ENCODE measurements at places on chromosomes 12 and 14.

DNA sequence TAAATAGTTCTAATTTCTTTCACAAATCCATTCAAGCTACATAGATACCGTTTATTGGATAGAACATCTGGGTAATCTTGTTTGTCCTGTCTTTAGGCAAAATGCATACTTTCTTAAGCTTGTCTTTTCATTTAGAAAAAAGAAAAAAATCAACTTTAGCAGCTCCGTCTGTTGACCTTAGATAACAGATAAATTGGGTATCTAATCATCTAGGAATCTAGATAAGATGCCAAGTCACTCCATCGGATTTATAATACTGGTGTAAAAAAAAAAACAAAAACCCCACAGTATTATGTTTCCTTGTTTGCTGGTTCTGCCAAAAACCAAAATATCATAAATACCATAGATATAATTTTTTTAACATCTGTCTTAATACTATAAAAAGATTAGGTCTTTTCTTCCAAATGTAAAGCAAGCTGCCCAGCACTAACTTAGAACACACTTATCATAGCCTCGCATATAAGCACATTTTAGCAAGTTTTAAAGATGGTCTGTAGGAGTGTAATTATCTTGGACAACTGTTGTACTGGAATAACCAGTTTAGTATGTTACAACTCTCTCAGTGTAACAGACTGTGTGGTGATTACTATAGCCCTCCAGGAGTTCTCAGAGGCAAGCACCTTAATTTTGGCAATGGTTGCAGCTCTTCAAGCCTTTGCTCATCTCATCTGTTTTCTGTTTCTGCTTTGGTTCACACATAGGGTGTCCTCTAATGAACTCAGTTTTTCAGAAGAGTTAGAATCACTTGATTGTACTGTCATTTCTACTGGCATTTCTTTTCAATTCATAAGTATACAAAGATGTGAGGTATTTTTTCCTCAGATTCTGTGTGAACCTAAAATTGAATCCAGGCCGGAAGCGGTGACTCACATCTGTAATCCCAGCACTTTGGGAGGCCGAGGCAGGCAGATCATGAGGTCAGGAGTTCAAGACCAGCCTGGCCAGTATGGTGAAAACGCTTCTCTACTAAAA, 83.1 kb downstream of the ANO6 start:
- DNase-seq = no peak

DNA sequence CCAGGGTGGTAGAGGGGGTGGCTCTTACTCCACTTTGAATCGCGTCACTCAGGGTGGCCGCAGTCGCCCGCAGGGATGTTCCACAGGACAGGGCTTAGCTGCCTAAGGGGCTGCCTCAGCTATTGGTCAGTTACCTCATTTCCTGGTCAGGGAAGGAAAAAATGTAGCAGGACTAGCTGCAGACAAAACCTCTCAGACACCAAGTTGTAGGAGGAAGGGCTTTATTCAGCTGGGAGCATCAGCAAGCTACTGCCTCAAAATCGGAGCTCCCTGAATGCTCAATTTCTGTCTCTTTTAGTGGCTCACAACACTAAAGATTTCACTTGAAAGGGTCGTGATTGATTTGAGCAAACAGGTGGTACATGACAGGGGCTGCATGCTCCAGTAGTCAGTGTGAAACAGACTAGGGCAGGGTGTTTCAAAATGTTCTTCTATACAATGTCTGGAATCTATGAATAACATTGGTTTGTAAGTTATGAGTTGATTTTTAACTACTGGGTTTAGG, 6.4 kb upstream of the CLEC6A start:
- no peak for DNase-seq

GRCh38 chr12:129886541-129886940, 17.3 kb downstream of the TMEM132D start:
- DNase-seq = no peak

DNA sequence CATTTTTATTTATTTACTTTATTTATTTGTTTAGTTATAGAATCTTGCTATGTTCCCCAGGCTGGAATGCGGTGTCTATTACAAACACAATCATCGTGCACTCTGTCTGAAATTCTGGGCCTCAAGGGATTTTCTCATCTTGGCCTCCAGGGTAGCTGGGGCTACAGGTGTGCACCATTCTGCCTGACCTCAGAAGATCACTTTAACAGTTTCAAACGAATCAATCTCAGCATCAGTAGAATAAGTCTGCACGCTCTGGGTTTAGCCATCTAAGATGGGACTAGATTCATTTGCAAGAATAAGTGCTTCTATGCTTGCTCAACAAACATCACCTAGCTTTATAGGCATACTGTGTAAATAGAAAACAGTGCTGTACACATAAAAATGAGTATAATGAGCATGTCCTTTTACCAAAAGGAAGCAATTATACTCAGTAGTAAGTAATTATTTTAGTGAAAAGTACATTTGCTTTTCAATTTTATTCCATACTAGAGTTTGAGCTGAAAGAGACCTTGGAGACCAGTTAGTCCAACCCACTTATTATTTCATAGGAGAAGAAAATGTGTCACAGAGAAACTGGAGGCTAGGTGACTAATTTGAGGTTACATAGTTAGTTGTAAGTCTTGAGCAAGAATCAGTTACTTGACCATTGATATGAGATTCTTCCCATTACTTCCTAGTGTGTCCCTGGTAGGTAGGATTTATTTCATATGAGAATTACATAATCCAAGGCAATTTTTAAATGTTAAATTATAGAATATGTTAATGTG, 456.5 kb upstream of the LMO3 start:
- DNase-seq = no peak

DNA sequence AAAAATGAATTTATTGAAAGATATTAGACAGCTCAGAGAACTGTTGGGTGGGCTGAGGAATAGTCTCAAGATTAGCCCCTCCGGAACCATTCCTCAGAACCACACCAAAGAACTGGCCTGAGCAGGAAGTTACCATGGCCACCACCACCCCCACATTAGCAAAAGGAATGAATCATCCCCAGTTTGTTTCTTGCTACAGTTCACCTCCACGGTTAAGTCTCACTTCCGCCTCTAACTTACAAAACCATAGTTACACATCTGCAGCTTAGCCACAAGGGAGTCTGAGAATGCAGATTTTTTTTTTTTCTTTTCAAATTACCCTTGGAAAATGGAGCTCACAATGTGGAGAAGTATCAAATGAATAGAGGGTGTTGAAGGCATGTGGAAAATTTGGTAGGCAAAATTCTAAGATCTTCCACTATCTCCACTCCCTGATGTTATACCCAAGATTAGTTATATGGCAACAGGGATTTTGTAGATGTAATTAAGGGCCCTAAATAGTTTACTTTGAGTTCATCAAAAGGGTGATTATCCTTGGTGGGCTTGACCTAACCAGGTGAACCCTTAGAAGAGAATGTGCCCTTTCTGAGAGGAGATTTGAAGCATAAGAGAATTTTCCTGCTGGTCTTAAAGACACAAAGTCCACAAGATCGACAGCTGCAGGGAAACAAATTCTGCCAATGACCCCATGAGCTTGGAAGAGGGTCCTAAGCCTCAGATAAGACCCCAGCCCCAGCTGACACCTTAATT, 129.8 kb upstream of the KRR1 start:
- peak; percentile 52 for DNase-seq

- DNase-seq = no peak
Measured at GRCh38 chr12:11673666-11674461, 24.4 kb downstream of the ETV6 start.

- no peak for DNase-seq
Measured at GRCh38 chr14:105851716-105852377, 325.5 kb downstream of the TMEM121 start.

DNA sequence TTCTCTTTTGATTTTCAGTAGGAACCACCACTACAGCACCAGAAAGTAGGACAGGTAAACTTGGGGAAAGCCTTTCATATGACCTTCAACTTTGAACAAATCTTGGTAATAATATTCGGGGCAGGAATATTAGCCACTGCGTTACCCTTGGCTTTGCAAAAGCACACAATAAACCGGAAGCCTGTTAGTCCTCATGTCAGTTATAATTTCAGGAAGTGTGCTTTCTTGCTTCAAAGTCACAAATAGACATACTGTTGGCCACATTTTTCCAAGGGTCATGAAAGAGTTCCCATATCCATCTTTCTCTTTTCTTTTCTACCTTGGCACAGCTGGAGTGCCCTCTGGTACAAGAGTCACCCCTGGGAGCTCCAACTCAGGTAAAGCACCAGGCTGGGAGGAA, 167.2 kb upstream of the CNTN1 start:
- DNase-seq = no peak

DNA sequence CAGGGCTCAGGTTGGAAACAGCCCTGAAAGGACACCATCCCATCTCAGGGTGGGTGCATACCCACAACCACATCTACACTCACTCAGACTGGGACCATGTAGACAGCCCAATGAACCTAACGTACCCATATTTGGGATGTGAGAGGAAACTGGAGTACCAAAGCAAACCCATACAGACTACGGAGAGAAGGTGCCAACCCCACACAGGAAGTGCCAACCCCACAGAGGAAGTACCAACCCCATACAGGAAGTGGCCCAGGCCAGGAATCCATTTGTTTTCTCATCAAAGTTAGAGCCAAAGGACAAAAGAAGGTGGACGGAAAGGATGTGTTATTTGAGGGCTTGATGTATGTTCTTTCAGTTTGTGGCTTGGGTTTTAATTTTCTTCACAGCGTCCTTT, 19.5 kb upstream of the SPIC start:
- no peak for DNase-seq

GRCh38 chr12:131895640-131896079, 1.2 kb downstream of the ULK1 start:
- no peak for DNase-seq

- DNase-seq = no peak
Measured at GRCh38 chr14:28776482-28777266, 10.1 kb downstream of the FOXG1 start.

DNA sequence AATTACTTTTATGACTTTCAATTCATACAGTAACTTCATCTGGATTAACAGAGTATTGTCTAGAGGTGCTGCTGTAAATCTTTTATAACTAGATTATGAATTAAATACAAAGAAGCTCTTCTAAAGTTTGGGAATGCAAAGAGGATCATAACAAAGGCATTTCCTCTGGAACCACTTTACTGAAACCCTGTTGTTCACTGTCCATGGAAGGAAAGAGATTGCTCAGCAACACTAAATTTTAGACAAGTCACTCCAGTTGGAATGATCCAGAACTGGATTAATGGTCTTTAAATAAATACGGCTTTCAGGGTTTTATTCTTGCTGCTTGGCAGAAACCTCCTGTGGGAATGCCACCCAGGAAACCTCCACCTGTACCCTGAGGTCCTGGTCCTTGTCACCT, 250.6 kb downstream of the KSR2 start:
- no peak for DNase-seq

DNA sequence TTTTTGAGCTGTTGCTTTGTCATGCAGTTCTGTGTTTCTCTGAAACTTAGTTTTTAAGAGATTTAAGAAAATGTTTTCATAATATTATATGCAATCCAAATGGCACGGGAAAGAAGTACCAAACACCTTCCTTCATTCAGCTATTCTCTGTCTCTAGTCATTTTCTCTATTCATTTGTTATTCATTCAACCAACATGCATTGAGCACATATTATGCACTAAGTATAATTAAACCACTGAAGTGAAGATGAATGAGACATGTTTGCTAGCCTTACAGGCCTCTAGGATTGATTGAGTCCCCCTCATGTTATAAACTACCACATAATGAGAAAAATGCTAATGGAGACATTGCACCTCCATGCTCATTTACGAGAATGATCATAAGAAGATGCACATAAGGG, 45.7 kb upstream of the CCDC91 start:
- no peak for DNase-seq

- no peak for DNase-seq
Measured at GRCh38 chr12:27013611-27014084, 536 bp downstream of the TM7SF3 start.

- no peak for DNase-seq
Measured at GRCh38 chr12:120631097-120631496, 9.3 kb upstream of the CABP1 start.

- no peak for DNase-seq
Measured at GRCh38 chr14:104390221-104390931, 189.2 kb upstream of the C14orf180 start.

GRCh38 chr14:89243286-89243685, 173.7 kb downstream of the FOXN3 start:
- no peak for DNase-seq

DNA sequence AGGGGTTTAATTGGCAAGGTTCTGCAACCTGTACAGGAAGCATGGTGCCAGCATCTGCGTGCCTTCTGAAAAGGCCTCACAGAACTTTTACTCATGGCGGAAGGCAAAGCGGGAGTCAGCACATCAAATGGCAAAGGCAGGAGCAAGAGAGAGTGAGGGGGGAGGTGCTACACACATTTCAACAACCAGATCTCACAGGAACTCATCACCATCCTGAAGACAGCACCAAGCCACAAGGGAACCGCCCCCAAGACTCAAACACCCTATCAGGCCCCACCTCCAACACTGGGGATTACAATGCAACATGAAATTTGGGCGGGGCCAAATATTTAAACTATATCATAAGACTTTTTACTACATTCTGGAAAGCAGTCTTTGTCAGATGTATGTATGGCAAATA, 38.0 kb upstream of the FKBP4 start:
- no peak for DNase-seq

- DNase-seq = no peak
Measured at GRCh38 chr14:26427097-26427496, 170.7 kb downstream of the NOVA1 start.

DNA sequence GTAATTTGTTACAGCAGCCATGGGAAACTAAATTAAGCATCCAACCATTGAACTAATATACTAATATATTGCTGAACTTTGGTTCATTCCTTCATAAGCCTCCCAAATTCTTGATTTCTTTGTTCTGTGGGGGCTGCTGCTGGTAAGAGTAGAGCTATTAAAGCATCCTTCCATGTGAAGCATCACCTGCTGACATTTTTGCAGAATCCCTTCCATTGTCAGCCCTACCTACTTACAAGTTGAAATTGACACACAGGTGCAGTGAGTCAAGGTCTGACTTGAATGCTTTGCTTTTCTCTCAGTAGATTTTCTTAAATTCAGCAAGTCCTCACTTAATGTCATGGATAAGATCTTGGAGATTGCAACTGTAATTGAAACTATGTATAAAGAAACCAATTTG, 474.4 kb downstream of the APAF1 start:
- no peak for DNase-seq

- DNase-seq = no peak
Measured at GRCh38 chr12:132624186-132624855, 5.7 kb downstream of the P2RX2 start.

DNA sequence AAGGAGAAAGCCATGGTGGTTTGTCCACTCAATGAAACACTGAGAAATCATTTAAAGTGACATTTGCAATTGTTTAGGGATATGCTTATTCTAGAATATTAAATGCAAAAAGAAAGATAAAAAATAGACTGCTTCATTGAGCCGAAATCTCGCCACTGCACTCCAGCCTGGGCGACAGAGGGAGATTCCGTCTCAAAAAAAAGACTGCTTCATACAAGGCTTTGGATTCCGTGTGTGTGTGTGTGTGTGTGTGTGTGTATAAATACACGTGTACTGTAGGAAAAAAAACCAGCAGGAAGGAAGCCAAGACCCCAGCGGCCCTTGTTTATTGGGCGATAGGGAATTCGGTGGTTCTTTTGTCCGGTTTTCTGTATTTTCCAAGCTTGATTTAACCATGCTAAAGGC, 3.2 kb upstream of the ZNF839 start:
- DNase-seq = peak; percentile 12
